ENCODE measurements at places on chromosomes 16 and 17.

DNA sequence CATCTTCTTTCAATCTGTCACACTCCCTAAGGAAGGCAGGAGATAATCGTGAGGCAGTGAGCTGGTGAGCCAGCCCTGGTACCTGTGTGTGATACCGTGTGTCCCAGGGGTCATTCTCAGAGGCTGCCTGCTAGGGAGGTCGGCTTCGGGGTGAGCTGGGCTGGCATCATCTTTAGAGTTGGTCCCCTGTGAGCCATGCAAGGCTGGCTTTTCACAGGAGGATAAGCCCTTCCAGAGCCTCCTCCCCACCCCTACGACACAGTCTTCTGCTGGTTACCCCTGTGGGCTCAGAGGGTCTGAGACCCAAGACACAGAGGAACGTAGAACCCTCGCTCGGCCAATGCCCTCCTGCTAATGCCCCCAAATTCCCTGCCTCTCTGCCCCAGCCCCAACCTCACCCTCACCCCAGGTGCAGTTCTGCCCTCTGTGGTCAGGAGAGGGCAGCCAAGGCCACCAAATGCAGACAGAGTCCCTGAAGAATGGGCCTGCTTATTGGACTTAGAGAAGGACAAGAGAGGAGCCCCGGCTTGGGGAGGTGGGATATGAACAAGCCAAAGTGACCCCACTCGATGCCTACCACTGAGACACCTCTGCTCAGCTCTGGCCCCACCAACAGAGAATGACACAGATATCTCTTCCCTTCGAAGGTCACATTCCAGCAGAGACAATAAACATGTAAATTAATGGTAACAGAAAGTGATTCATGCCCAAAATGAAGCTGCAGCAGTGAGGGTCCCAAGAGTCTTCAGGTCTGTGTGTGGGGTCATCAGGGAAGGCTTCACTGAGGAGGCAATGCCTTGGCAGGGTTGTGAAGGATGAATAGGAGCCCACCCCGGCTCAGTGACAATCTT is 80.8 kb upstream of the CCL1 start:
- DNase-seq, result no peak

DNA sequence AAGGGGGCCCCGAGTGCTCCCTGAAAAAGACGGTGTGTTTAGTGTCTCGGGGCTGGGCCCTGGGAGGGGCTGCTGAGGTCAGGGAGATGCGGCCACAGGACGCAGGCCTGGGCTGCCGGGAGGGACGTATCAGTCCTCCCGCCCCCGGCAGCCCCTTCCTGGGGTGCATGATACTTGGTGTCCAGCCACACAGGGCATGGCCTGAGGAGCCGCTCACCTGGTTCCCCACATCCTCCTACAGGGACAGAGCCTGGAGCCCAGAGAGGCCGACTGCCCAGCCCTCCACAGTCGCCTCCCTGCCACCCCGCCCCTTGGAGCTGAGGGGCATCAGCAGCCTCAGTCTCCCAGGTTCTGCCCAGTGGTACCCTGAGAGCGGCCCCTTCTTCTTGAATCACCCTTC is 12.0 kb upstream of the DEF8 start:
- DNase-seq, result no peak

- no peak for DNase-seq
Measured at GRCh38 chr16:52480237-52480636, 66.7 kb downstream of the TOX3 start.

DNA sequence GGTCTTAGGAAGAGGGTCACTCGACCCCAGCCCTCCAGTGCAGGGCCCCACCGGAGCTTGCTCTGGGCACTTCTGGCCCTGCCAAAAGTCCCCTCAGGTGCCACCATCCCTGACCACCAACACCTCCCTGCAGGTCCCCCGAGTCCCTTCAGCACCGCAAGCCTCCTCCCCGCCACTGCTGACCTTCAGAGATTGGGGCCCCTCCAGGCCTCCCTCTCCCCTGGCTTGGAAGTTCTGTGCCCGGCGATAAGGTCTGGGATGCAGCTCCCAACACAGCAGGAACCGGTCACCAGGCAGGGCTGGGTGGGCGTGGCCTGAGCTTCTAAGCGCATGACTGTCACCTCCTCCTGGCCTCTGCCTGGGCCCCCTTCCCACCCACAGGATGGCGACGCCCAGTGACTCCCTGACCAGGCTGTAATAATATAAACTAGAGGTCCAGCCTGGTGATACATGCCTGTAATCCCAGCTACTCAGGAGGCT is 11.2 kb downstream of the PIEZO1 start:
- no peak for DNase-seq

- DNase-seq, result no peak
Measured at GRCh38 chr16:64590513-64590912, 531.4 kb downstream of the CDH11 start.

DNA sequence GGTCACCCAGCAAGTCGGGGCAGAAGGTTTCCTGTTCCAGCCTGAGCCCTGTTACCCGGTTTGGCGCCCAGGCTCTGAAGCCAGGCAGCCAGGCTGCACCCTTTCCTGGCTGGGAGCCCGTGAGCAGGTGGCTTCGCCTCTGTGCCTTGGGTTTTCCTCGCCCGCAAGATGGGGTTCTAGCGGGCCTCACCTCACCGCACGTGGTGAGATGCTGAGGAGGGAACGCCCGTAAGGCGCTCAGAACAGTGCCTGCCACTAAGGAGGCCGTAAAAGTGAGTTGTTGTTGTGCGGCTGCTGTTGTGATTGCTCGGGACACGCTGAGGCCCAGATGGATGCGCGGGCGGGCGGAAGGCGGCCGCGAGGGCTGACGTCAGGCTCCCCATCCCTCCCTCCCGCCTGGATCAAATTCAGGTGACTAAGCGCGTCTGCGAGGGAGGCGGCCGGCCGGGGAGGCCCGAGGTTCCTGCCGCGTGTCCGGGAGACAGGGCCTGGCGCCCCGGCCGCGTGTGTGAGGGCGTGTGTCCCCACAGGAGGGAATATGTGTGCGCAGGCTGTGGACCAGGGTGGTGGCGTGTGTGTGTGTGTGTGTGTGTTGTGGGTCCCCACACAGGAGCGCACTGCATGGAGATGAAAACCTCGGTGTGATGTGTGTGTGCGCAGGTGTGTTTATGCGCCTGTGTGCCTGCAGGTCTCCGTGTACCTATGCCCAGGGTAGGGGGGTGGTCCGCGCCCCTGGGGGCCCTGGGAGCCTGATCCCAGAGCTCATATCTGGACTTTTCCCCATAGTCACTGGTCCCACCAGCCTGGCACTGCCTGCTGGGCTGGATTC is 4.3 kb downstream of the CAMKK1 start:
- no peak for DNase-seq

- DNase-seq, result no peak
Measured at GRCh38 chr17:70173681-70174080, 4.3 kb downstream of the KCNJ2 start.

- DNase-seq, result no peak
Measured at GRCh38 chr17:37037590-37038155, 88.9 kb downstream of the AATF start.

DNA sequence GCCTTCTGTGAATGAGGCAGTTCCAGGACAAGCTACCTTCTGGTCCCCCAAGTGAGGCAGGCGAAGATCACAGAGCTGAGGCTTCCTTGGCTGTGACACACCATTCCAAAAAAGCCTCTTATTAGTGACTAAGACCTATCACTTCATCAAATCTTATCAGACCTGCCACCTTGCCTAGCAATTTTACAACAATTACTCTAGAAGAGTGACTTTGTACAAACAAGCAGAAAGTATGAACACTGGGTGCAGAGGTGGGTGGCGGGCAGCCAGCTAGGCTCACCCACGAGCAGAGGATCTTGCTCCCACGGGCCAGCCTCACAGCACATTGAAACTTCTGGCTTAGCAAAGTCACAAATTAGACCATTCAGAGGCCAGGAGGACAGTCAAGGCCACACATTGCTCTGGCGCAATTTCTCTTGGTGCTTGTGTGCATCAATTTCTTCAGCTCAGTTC is 2.2 kb upstream of the ICAM2 start:
- no peak for DNase-seq
